Spinal cord (tissue), 10 donors: ENCODE measurements at places on chromosomes 11 and 22.

DNA sequence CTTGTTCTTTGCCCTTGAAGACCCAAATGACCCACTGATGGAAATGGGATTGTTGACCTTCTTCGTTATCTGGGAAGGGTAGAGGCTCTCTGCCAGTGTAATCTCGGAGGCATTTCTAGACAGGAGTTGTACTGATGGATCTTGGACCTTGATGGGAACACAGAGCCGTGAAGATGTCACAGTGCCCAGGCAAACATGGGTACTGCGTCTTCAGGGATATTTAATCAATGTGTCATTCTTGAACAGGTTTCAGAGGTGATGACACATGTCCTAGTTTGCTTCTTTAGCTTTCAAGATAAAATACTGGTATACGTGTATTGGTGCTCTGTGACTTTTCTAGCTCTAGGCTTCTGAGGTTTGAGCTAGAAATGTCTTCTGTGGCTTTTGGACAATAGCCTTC is 6.2 kb downstream of the LDLRAD3 start:
- peaks cover 20% of the 10 kb centered on the region for H3K4me1 ChIP-seq
- H3K36me3 ChIP-seq, result no peaks in the 10 kb centered on the region
- no peak for DNase-seq
- no peaks in the 10 kb centered on the region for H3K27me3 ChIP-seq

GRCh38 chr11:105049481-105049880 is 4.3 kb upstream of the CARD16 start:
- no peak overlapping the region for H3K27ac ChIP-seq
- no peaks in the 10 kb centered on the region for H3K36me3 ChIP-seq
- H3K27me3 ChIP-seq, result no peaks in the 10 kb centered on the region
- DNase-seq, result no peak

- no peak overlapping the region for H3K4me3 ChIP-seq
- H3K4me1 ChIP-seq, result no peaks in the 10 kb centered on the region
- H3K36me3 ChIP-seq, result no peaks in the 10 kb centered on the region
- H3K27me3 ChIP-seq, result no peaks in the 10 kb centered on the region
- DNase-seq, result no peak
- H3K27ac ChIP-seq, result no peak overlapping the region
These were observed 77.7 kb downstream of the GDPD4 start for GRCh38 chr11:77223797-77224196.

DNA sequence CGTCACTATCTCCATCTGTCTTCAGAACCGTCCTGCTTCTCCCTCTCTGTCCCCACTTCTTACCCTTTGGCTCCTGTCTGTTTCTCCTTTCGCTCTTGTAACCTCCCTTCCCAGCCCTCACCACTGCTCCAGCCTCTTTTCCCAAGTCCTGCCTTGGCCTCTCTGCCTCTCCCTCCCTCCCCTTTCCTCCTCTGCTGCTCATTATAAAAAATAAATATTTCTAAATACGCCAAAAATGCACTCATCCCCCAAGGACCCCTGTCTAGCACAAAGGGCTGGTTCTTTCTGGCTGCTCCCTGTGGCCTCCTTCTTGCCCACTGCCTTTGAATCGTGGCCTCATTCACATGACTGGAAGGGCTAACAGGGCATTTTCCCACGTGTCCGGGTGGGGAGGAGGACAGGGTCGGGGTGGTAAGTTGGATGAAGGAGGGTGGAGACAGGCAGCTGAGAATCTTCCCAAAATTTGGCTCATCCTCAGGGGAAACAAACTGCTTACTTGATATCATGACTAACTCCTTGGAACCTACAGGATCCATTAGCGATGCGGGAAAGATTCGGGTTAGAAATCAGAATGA is 26.4 kb upstream of the OAF start:
- peaks cover 85% of the 10 kb centered on the region for H3K4me1 ChIP-seq
- H3K4me3 ChIP-seq, result no peak overlapping the region
- no peaks in the 10 kb centered on the region for H3K27me3 ChIP-seq
- DNase-seq, result no peak

- H3K4me1 ChIP-seq, result peaks cover 35% of the 10 kb centered on the region
- no peak for DNase-seq
- H3K27ac ChIP-seq, result peak overlapping the region; percentile 57
- no peak overlapping the region for H3K4me3 ChIP-seq
- no peaks in the 10 kb centered on the region for H3K27me3 ChIP-seq
These were observed 37.0 kb downstream of the PC start for GRCh38 chr11:66920978-66921784.
